ENCODE measurements at places on chromosomes 11 and 22.

- no peak for DNase-seq
Measured at GRCh38 chr22:41947424-41948080, 600 bp upstream of the CENPM start.

DNA sequence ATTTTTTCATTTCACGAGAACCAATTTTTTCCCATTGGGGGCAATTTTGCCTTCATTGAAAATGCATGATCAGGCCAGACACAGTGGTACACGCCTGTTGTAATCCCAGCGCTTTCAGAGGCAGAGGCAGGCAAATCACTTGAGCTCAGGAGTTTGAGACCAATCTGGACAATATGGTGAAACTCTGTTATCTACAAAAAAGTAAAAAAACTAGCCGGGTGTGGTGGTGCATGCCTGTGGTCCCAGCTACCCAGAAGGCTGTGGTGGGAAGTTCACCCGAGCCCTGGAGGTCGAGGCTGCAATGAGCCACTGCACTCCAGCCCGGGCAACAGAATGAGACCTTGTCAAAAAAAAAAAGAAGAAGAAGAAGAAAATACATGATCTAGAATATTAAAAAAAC lies 19.2 kb upstream of the UPK3A start:
- no peak for DNase-seq

DNA sequence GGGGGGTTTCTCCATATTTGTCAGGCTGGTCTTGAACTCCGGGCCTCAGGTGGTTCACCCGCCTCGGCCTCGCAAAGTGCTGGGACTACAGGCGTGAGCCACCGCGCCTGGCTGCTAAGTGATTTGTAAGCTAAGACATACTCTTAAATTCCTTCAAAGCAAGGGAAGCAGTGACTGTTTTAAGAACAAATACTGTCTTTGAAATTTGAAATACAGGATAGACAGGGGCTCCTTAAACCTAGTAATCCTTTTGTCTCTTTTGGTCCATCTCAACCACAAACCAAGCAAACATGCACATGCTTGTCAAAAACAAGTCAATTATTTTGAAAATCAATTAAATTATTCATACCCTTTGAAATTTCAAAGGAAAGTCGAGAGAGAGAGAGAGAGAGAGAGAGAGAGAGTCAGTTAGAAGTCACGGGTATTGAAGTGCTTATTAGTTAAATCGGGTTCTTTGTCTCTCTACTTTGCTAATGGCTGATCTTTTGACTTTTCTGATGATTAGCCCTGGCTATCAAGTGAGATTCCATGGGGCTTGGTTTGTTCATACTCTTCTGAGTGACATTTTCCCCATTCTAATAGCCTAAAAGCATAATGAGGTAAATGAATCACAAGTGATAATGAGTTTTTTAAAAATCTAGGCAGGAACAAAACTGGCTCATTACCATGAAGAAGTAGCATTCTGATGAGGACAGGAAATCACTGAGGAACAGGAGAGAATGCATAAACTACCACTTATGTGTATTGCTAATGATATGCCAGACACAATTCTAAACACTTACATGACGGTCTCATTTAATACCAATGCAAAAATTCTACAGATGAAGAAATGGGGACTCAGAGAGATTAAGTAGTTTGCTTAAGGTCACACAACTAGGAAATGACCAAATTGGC lies 48.0 kb downstream of the MCHR1 start:
- no peak for DNase-seq

GRCh38 chr22:42511401-42511891 lies 8.2 kb downstream of the RRP7A start:
- DNase-seq: no peak

- DNase-seq: no peak
Measured at GRCh38 chr11:131910523-131911387, 540.3 kb downstream of the NTM start.

DNA sequence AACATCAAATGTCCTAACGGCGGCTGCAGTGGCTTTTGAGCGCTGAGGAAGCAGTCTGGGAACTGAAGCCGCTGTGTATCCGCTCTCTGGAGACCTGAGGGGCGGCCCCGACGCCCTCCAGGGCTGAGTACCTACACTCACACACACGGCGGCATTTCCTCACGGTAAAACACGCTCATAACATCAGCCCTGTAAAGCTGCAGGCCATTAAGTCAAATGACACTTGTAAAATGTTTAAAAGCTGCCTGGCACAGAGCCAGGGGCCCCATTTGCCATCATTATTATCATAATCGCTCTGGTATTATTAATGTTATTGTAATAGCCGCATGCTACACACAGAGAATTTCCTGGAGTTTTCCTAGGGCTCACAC lies 5.1 kb downstream of the CARS1 start:
- DNase-seq: no peak

DNA sequence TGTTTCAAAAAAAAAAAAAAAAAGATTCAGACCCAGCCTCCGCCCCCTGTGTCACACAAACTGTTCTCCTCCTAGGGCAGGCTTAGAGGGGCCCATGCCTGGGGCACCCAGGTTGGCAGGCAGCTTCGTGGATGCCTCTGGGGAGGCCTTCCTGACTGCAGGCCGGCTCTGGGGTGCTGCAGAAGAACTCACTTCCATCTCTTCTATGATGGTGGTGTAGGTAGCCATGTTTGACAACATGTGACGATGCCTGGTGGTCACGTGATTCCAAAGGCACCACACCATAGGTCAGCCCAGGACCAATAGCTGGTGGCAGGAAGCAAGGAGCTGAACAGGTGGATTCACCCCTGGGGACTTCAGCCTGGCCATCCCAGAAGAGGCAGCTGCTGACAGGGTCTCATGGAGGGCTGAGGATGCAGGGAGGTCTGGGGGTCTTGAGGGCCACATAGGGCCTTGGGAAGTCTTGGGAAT lies 24.1 kb upstream of the CELSR1 start:
- no peak for DNase-seq

DNA sequence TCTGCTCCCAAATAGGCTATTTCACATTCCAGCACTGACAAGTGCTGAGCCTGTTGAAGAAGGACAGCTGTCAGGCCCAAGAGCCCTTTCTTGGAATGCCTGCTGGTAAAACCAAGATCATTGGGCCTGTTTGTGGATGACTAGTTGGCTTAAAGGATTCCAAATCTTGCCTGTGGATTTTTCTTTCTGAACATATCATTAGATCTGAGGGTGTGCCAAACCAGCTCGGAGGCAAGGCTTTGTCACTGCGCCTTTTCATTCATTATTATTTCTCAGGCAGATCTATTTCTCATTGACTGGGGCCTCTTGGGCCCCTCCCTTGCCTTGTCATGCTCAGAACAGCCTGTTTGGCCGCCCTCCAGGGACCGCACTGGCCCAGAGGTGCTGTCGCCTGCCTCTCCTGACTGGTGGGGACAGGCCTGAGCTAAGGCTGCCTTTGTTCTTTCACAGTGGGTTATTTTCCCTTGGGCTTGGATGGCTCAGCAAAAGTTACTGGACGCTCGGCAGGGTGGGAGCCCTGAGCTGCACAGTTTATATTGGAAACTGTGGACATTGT lies 222.7 kb upstream of the SESN3 start:
- DNase-seq: peak; percentile 33

DNA sequence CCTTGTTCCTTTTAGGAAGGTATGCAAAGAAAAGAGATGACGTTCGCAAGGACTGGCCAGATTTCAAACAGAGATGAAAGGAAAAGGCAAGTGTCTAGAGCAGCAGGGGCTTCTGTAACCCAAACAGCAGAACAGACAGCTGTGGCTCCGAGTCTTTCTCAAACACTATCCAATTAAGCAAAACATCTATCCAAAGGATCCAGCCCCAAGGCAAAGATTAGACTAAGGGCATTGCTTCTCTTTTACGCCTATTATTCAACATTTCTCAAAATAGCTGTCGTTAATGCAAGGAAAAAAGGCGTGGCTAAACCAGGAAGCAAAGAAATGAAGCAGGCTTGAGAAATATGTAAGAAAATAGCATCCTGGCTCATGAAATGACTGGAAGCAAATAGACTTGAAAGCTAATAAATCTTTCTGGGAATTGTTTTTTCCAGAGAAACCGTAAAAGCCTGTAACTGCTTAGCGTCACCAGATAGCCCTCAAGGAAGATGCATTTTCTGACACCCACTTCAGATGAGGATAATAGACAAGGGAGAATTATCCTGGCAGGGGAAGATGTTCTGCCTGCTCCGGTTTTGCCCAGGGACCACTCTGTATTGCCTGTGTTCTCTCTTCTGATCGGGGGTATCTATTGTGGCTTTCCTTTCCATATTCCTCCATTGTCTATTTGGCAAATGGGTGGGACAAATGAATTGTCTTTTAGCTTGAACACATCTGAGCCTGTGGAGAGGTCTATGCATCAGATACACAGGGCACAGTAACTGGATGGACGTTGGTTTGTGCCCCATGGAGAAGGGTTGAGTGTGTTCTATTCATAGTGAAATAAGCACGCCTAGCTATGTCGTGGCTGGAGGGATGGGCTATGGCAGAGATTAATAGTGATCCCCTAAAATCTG lies 20.2 kb downstream of the C11orf96 start:
- no peak for DNase-seq

DNA sequence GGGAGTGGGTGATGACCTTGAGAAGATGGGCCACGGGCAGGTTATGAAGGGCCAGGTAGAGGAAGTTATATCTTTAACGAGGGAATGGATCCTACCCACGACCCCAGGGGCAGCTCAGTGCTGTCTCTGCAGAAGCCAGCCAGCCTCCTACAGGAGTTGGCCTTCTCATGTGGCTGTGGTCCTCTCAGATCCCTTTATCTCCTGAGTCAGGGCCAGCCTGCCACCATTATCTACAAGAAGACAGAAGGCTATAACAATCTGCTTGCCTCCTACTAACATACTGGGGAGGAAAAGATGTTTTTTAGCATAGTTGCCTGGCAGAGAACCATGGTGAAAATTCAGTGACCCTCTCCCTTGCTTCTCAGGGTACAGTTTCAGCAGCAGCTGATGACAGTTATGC lies 7.0 kb upstream of the YWHAH start:
- DNase-seq: no peak

- no peak for DNase-seq
Measured at GRCh38 chr22:25536589-25536988, 27.9 kb upstream of the GRK3 start.

GRCh38 chr11:79189601-79190000 lies 251.2 kb downstream of the TENM4 start:
- DNase-seq: no peak

DNA sequence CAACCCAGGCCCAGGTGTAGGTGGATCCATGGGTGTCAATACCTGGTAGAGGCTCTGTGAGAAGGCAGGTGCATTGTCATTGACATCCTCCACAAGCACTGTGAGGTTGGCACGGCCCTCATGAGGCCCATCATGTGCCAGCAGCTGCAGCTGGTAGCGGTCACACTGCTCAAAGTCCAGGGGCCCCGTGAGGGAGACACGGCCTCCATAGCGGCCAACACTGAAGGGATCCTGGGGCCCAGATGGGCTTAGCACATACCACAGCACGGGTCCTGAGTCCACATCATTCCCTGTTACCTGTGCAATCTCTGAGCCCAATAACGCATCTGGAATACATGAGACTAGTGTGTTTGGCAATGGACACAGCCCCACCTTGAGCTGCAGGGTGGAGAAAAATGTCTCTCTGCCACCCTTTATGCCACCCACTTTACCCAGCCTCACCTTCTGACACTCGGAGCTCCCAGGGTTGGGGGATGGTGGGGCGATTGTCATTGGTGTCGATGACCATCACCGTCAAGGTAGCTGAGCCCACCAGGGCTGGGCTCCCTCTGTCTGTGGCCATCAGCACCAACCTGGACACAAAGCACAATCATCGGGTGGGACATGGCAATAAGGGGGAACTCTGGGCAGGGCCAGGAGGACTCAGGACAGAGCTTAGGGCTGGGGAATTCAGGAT lies 6.1 kb upstream of the TPP1 start:
- no peak for DNase-seq

DNA sequence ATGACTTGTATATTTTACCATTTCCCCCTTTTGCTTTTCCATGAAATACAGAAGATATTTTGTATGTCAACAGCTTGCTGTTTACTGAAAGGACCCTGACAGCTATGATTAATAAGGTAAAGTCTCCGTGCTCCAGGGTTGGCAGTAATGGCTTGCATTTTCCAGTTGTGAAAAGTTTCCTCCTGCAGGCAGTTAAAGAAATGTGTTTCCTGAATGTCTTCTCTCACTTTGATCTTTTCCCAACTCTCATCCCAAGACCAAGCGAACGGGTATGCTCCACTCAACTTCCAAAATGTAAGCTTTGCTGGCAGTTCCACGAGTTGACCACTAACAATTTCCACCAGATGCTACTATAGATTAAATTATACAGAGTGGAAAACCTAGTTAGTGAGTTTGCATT lies 8.9 kb downstream of the FIBIN start:
- DNase-seq: no peak

GRCh38 chr11:47106798-47107411 lies 69.8 kb downstream of the ARFGAP2 start:
- no peak for DNase-seq

DNA sequence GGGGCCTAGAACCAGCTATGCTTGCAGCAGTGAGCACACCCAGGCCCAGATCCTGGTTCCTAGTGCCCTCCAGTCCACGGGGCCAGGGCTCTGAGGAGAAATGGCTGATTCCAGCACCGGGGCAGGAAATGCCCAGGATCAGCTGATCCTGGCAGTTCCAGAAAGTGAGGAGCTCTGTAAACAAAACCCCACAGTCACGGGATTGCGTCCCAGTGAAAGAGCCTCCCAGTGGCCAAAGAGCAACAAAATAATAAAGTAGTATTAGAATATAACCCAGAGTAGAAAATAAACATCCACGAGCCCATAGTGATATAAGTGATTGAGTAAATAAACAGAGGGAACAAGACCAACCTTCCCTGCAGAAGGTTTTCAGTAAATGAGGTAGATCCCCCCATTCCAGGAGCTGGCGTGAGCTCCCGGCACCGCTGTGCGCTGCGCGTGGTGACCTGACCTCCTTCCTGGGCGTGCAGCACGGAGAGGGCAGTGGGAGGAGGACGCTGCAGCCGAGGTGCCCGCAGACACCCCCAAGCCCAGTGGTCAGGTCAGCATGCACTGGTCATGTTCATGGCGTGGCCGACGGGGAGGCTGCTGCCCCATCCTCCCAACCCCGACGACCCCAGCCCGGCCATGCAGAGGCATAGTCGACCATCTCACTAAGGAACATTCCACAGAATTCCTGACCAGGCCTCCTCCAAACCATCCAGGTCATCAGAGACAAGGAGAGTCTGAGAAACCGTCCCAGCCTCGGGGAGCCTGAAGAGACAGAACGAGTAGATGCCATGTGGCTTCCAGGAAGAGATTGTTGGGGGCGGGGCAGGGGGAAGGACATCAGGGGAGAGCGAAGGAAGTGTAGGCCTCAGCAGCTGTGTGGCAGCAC lies 19.8 kb downstream of the PTDSS2 start:
- no peak for DNase-seq

GRCh38 chr22:29813126-29813525 lies 24.9 kb downstream of the ASCC2 start:
- no peak for DNase-seq

GRCh38 chr11:70067036-70067435 lies 11.1 kb upstream of the ANO1 start:
- DNase-seq: no peak

- no peak for DNase-seq
Measured at GRCh38 chr11:134564472-134565200, 152.6 kb upstream of the B3GAT1 start.

- no peak for DNase-seq
Measured at GRCh38 chr11:116412118-116412889, 360.5 kb downstream of the BUD13 start.
